NCI-H1417 treated with DMSO at 0.1 percent for 48 hours (cell line): ENCODE measurements at places on chromosomes 5 and 9.

- DNase-seq, result no peak
These were observed 86.0 kb downstream of the GCNT4 start for GRCh38 chr5:74966141-74967026.

- DNase-seq, result no peak
These were observed 330.1 kb downstream of the ENC1 start for GRCh38 chr5:74310386-74310785.

DNA sequence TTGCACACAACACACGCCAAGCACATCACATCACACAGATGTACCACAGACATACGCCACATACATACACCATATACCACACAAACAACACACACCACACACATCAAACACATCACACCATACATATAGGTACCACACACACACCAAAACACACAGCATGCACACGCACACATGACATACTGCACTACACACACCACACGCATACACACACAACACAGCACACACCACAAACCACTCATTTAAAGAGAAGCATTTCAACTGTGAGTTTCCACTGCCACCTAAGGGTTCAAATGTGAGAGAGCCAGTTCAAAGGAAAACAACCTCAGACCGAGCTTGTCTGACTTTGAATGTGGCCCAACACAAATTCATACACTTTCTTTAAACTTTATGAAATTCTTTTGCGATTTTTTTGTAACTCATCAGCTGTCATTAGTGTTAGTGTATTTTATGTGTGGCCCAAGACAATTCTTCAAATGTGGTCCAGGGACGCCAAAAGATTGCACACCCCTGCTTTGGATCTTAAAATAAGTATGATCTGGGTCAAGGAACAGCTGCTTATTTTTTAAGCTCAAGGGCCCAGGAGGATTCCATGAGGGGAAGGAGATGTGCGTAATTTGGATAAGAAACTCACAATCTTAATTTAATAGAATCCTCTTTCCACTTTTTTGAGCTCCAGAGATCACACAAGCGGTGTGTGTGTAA, 494.6 kb downstream of the GADD45G start:
- DNase-seq, result peak; percentile 40

DNA sequence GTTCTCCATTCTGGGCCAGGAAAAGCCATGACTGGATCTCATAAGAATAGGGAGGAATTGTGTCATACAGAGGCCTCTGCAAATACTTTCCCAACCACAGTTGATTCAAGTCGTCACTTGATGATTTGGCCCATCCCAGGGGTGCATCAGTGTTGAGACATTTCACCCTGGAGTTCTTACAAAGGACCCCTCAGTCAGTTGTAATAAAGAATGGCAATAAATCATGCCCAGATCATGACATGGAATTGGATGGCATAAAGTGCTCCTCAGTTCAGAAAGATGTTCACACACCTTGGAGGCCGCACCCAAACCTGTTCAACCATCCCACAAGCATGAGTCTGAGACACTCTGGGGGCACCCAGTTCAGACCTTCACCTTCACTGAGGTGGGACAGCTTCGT, 168.1 kb downstream of the NR3C1 start:
- DNase-seq, result no peak

GRCh38 chr5:147055850-147056566, 177.5 kb upstream of the PPP2R2B start:
- no peak for DNase-seq

- no peak for DNase-seq
These were observed 38.2 kb downstream of the CPEB4 start for GRCh38 chr5:173926359-173926758.

DNA sequence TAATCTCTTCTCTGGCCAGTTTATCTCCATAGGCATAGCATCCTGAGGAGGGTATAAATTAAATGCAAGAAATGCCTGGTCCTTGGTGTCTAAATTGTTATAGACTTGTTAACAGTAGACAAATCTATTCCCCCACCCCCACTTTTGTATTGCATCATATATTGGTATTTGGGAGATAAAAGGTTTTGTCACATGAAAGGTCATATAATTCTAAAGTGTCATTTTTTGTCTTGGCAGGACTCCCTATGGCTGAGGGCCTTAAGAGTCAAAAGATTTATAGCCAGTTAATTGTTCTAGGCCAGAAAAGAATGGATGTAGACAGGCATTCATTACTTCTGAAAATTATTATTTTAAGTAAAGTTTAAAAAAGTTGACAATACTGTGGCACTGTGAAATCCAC, 90.3 kb upstream of the MOCS2 start:
- no peak for DNase-seq

GRCh38 chr5:178280631-178281030, 48.0 kb upstream of the PHYKPL start:
- no peak for DNase-seq

DNA sequence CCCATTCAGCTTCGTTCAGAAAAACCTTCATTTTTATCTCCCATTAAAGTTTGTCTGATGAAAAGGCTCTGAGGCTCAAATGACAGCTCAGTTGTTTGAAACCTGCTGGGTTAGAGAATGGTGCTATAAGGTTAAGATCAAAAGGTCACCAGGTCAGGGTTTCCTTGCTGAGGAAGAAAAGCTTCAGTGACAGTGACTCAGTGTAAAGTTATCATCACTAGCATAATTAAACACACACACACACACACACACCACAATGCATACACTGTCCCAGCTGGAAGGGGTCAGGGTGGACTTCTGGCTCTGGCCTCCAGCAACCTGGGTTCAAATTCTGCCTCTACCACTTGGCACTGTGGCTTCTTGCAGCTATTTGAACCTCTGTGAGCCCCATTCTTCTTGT, 281.1 kb downstream of the DOCK8 start:
- no peak for DNase-seq

GRCh38 chr5:135974021-135974600, 19.3 kb upstream of the LECT2 start:
- DNase-seq, result no peak

- DNase-seq, result no peak
These were observed 836.2 kb downstream of the DNAH5 start for GRCh38 chr5:13108265-13108664.

DNA sequence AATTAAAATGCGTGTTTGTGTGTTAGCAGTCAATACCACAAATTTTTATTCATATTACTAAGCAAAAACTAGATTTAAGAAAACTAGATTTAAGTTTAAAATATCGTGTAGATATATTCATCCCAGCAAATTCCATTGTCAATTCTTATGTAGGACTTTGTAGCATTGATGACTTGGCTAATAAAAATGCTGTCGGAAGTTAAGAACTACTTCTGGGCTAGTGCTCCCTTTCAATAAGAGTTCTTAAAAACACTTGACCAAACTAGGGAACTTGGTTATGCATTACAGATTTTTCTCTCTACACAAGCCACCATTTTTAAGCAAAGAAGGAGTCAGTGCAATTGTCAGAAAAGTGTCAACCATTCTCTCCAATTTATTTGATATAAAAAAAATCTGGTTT, 68.7 kb upstream of the RAD23B start:
- DNase-seq, result no peak

DNA sequence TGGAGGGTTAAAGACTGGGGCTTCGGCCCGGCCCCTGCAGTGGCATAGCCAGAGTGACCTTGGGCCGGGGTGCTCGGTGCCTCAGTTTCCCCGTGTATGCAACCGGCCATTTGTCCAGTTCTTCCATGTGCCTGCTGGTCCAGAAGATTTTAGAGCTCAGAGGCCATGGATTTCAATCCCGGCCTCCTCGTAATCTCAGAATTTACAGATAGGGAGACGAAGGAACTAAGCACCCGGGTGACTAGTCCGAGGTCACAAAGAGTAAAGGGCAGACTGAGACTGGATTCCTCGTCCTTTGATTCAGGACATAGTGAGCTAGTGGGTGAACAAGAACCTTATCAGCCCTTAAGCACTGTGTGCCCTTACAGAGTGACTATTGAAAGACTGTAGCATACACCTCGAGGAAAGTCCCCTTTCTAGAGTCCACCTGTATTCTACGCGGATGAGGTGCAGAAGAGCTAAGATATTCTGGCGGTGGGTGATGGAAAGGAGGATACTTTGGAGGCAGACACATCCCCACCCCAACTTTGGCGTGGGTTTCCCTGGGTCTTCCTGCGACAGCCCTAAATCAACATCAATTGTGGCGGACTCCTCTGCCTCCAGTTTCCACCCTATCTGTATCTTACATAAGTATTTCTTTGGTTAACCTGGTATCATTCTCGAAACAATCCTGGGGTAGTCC, 597 bp downstream of the SLC31A1 start:
- no peak for DNase-seq

- no peak for DNase-seq
These were observed 8.6 kb downstream of the G3BP1 start for GRCh38 chr5:151780348-151780747.

DNA sequence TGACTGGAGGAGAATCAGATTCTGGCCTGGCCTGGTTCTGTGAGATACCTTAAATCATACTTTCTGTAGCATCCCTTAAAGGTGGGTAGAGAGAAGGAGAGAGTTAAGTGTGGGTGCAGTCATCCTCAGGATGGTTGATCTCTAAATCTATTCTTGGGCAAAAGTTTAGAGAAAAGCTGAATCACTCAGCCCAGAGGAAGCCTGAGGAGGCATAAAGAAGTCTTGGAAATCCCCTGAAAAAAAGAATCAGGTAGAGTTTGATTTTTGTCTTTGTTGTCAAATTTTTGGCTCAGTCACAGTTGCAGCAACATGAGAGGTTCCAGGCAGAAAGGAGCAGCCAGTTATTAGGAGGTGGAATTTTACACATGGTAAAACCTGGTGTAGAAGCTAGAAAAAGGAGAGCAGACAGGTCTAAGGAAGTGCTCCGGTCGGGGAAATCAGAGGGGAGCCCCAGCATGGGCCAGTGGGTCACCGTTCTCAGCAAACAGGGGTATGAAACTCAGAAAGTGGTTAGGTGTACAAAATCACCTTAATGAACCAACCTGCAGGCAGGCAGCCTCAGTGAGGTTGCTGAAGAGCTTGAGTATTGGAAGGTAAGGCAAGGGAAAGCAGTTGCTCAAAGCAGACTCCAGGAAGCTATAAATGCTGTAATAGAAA, 116.2 kb upstream of the CNTLN start:
- DNase-seq, result no peak

- no peak for DNase-seq
These were observed 21.4 kb downstream of the CMBL start for GRCh38 chr5:10286162-10286861.

GRCh38 chr9:76571288-76571687, 112.3 kb downstream of the GCNT1 start:
- no peak for DNase-seq

DNA sequence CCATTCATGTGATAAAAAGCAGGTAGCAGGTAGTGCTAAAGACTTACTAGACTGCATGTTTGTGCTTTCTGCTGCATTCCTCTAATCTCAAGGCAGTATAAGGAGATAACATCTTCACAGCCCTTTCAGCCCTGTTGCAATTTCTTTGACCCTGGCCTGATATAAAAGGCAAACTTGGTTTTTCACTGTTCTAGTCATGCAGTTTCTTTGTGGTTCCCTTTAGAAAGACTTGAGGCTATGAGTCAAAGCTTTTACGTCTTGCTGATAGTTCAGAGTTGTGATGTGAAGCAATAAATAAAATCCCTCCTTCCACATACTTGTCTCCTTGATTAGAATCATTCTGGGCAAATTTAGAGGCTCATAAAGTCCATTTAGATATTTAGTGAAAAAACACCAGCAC, 88.6 kb upstream of the CDKN2B start:
- no peak for DNase-seq

GRCh38 chr5:90231688-90232087, 177.9 kb downstream of the CETN3 start:
- no peak for DNase-seq

DNA sequence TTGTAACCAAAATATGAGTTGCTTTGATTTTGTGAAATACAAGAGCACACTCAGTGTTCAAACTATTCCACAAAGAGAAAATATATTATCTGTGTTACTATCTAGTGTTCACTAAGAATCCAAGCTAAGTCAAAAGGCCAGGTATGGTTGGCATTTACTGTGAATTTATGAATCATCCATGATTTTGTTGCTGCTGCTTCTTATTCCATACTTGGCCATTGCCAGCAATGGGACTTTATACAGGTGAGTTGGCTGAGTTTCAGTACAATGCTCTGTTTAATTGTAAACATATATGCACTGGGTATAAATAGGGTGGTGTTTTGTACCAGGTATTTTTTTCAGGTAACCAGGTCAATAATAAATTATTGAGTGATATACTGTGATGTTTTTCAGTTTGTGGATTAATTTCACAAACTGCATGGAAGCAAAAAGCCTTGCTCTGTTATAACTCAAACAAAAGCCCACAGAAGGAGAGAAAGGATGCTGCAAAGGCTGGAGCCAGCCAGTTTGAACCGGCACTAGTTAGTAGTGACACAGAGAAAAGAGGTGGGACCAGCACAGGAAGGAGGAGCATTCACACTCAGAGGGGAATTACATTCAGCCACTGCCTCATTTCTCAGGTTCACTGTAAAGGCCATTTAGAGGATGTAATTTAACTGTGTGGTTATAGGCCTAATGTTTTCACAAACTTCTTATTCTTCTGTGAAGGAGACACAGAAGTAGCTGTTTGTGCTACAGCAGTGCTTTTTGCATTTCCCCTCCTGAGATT, 381.8 kb downstream of the ADGRV1 start:
- peak; percentile 13 for DNase-seq

DNA sequence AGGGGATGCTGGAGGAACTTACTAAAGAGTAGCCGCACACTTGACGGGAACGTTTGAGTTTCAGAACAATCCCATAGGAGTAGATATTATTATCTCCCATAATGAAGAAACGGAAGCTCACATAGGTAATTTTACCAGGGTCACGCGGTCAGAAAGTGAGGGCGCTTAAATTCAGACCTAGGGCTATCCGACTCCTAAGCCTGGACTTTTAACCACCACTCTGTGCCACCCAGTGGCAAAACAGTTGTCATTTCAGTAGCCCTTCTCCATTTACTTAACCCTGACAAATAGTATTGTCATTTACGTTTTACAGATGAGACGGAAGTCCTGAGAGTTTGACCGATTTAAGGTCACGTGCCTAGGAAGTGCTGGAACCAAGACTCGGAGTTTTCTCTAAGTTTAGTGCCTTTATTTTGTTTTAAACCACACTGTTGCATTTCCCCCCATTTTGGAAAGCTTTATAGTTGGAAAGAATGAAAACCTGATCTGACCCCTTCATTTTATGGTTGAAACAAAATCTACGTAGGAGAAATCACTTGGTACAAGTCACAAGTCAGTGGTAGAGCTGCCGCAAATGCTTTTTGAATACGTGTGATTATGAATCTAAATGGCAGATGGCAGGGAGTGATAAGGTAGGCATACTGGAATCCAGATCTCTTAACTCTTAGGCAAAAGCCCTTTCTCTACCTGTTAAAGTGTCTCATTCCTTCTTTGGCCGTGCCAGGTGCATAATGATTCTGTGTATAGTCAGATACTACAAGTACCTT, 650 bp downstream of the MRRF start:
- no peak for DNase-seq
